ENCODE measurements at places on chromosomes 3 and 15. TPM values are rescaled to one million over a fixed set of nuclear protein-coding genes. Genes with fewer than 3 reads are reported as not detected.

DNA sequence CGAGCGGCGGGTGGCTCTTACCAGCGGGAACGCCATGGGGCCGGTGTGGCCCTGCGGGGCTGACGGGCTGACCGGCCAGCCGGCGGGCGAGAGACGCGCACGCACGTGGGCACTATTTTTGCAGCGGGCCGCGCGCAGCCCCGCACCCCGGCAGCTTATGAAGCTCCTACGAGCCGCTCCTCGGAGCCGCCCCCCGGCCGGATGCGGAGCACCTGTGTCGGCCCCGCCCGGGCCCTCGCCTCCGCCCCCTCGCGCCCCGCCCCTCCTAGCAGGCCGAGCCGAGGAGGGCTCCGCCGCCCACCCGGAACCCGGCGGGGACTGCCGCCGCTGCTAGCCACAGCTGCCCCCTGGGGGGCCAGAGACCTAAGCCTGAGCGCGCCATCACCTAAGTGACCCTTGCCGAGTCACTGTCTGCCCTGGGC is 683 bp upstream of the CPEB1 start:
- no peak for DNase-seq

DNA sequence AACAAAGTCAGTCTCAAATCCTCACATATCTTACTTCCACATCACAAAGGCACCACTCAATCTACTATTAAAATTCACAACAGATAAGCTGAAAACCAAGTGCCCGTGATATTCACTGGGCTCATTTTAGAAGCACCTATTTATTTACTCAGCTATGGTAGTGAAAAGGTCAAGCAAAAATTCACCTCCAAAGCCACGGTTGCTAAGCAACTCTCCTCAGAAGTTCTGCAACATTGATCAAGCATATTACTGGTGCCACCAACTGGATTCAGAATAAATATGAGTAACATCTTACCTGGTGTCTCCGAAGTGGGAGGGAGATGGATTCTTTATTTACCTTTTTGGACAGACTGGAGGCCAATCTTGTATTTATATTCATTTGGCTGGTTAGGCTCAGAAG is 714.8 kb downstream of the FHIT start:
- DNase-seq: no peak

DNA sequence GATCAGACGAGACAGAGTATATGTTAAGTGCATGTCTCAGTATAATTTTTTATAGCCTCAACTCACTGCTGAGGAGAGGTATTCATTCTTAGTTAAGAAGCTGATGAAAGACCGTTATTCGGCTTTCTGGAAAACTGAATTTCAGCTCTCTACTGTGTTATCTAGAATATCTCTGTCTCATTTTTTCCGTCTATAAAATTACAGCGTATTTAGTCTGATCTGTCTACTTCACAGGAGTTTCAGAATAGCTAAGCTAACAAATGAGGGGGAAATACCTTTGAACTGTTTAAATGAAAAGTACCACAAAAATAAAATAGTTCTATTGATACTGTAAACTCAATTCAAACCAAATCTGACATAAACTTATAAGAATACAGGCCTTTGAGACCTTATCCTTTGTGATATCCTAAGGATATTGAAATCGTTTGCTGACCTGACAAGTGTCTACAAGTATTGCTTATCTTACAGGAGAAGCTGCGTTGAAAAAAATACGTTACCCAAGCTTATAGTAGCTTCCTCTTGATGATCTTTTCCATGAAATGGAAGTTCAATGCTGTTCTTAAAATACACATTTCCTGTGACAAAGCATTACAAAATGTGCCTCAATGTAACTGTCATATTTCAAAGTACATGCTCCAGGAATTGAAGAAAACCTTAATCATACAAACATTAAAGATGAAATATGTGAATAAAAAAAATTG is 104.6 kb downstream of the IL1RAP start:
- no peak for DNase-seq

GRCh38 chr3:187735837-187736236 is 9.4 kb downstream of the BCL6 start:
- no peak for DNase-seq

DNA sequence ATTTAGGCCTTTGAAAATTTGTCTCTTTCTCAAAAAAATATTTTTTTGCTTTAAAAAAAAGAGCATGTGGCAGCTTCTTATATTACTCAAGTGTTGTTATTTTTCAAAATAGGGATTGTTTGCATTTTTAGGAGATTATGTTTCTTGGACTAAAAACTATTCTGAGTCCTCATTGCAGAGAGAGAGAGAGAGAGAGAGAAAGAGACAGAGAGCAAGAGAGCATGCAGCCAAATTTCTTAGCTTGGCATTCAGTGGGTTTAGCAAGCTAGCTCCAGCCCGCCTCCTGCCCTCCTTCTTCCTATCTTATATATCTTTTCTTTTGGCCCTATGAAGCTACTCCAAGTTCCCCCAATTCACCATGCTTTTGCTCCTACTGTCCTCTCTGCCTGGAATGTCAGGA is 55.7 kb downstream of the CEMIP start:
- no peak for DNase-seq

DNA sequence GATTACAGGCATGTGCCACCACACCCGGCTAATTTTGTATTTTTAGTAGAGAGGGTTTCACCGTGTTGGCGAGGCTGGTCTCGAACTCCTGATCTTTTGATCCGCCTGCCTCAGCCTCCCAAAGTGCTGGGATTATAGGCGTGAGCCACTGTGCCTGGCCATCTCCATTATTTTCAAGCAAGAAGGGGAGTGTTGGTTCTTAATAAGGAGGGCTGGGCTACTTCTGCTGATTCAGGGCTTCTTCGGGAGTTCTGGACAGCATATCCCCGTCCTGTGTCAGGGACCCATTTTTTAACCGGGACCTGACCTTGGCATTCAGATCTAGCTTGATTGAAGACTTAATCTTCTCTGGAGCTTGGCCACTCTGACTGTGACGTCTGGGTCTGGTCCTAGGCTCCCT is 74.1 kb upstream of the SYN2 start:
- DNase-seq: no peak

DNA sequence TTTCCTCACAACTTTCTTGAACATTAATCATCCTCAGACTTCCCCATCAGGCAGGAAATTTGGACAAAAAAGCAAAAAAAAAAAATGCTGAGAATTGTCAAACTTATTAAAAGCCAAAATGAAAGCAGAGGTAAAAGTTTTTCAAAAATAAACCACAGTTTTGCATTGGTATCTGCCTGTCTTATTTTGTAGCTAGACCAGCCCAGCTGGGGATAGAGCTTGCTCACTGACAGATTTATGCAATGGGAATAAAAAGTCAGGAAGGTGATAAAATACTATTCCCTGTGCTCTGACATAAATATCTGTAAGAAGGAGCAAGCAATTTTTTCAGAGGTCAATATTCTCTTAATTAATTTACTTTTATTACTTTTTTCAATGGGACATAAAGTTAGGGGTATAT is 1006.7 kb upstream of the ALCAM start:
- no peak for DNase-seq

GRCh38 chr15:75620841-75621391 is 4.6 kb downstream of the SNUPN start:
- peak; percentile 92 for DNase-seq

- DNase-seq: no peak
Measured at GRCh38 chr3:148246291-148246923, 451.3 kb upstream of the AGTR1 start.

GRCh38 chr15:101303408-101303807 is 8.4 kb upstream of the SNRPA1 start:
- no peak for DNase-seq

GRCh38 chr3:100546020-100546744 is 53.8 kb downstream of the TMEM45A start:
- no peak for DNase-seq

- no peak for DNase-seq
Measured at GRCh38 chr15:82165948-82166376, 96.6 kb downstream of the EFL1 start.

- no peak for DNase-seq
Measured at GRCh38 chr3:196117809-196118208, 35.9 kb upstream of the TFRC start.

- no peak for DNase-seq
Measured at GRCh38 chr15:40325700-40326099, 2.2 kb downstream of the INAFM2 start.

GRCh38 chr3:71591101-71591500 is 7.6 kb upstream of the FOXP1 start:
- DNase-seq: no peak

- DNase-seq: peak; percentile 55
Measured at GRCh38 chr15:40775740-40776536, 6.2 kb downstream of the C15orf62 start.

GRCh38 chr3:67015702-67016484 is 17.8 kb downstream of the KBTBD8 start:
- DNase-seq: no peak

- DNase-seq: no peak
Measured at GRCh38 chr15:39025321-39025720, 460.7 kb upstream of the RASGRP1 start.

- DNase-seq: no peak
Measured at GRCh38 chr3:13826672-13827071, 53.2 kb downstream of the WNT7A start.

GRCh38 chr3:186339180-186339918 is 22.7 kb downstream of the DGKG start:
- DNase-seq: no peak

DNA sequence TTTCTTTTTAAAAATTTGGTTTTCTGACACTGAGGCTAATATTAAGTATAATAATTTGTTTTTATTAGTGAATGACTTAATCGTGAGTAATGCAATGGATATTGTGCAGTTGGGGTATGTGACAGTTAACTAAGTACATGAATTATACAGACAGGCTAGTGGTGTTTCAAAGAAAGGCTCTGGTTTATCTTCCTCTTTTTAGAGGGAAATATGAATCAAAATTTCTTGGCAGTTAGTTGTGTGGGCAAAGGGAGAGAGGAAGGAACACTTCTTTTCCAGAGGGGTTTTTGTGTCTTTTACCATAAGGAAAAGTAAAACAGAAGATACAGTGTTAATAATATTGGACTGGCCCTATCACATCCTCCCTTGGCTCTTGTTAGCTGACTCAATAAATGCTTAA is 2.7 kb downstream of the ZNF654 start:
- no peak for DNase-seq

DNA sequence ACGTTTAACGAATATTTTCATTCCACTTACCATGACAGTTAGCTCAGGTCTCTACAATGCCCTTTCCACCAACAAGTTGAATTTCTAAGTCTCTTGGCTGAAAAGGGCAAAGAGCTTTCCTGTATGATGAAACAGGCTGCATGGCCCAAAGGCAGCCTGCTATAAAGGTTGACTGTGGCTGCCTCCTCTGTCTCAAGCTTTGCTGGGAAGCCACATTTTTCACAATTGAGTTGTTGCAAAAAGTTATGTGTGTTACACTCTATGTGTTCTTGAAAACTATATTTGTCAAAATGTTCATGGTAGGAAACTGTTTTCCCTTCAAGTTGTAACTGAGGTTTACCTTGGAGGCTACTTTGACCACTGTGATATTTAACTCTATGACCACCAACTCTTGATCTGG is 49.5 kb downstream of the DZIP1L start:
- no peak for DNase-seq

DNA sequence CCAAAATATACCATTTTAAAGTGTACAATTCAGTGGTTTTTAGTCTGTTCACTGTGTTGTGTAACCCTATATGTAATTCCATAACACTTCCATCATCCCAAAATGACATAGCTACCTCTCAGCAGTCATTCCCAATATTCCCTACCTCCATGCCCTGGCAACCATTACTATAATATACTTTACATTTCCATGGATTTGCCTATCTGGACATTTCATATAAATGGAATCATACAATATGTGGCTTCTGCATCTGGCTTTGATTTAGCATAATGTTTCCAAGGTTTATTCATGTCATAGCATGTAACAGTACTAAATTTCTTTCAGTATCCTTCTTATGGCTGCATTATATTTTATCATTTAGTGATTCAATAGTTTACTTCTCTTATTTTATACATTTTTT is 25.3 kb downstream of the FAM98B start:
- no peak for DNase-seq

- no peak for DNase-seq
Measured at GRCh38 chr15:40595773-40596172, 1.7 kb downstream of the KNL1 start.

DNA sequence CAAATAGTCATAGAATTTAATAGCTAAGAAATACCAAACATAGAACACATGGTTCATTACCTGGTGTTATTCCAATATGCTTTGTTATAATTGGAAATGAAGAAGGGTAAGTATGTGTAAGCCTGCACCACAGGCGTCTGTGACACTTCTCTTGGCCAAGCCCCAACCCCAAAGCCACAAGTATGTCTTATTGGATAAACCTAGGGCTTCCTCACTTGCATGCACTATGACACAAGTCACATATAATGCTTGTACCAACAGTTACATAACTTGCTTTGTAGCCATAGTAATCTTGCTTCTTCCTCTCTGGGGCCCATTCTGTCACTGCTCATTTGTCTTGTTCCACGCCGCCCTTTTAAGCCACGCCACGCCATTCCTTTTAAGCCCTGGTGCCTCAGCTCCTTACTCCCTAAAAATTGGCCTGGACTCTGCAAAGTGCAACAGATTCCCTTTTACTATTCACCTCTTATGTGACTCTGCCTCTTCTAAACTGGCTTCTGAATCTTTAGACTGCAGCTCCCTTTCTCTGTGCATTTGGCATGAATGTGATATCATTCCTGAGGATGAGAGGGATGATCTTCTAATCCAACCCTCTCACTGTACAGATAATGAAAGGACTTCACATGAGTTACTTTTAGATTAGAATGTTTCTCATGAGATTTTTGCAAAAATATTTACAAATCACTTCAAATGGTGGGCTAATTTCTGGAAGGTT is 48.1 kb upstream of the EPHA3 start:
- peak; percentile 58 for DNase-seq

- DNase-seq: no peak
Measured at GRCh38 chr3:180934638-180935037, 22.2 kb downstream of the FXR1 start.

GRCh38 chr3:72143322-72143721 is 358.4 kb upstream of the PROK2 start:
- DNase-seq: no peak

GRCh38 chr3:99925584-99926230 is 108.0 kb downstream of the CMSS1 start:
- DNase-seq: no peak

DNA sequence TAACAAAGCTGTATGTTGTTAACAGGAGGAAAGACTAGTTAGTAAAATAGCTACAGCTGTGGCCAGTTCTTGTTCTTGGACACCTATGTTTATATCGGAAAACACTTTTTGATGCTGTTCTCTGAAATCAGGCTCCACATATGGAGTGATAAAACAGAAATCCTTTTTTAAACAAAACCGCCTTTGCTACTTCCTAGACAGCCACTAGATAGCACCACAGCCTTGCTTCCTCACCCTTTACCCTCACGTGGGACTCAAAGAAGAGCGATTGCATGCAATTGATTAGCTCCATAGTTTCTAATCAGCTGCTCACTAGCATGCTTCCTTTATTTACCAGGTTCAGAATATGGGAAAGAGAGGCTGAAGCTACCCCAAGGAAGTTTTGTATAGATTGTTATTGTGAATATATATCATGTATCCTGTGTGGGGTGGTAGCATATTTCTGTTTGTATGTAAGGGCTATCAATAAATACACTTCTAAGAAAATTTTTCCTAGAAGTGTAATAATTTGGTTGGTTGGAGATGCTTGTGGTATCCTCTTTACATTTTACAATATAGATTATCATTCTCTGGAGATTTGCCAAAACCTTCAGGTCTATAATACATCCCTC is 4.3 kb upstream of the MTFMT start:
- no peak for DNase-seq

Gene UBAP1L
- 5.4 TPM for total RNA-seq

Gene GUCA1C
- not detected for total RNA-seq

Gene CADPS
- total RNA-seq: 0.75 TPM

Gene SYNPR
- not detected for total RNA-seq

Gene WNT7A
- not detected for total RNA-seq

Gene SPATA12
- not detected for total RNA-seq

Gene CELF6
- 1.0 TPM for total RNA-seq

Gene FOXB1
- total RNA-seq: not detected

Gene HHATL
- not detected for total RNA-seq
